ENCODE measurements at places on chromosomes 7 and 10. TPM values are rescaled to one million over a fixed set of nuclear protein-coding genes. Genes with fewer than 3 reads are reported as not detected.

SPDYE5 gene
- not detected for total RNA-seq

LBX1 gene
- total RNA-seq: not detected

UNCX gene
- total RNA-seq: not detected

PTF1A gene
- not detected for total RNA-seq

ADCYAP1R1 gene
- 7.8 TPM for total RNA-seq

ANKRD30A gene
- not detected for total RNA-seq

SCIN gene
- not detected for total RNA-seq

CH25H gene
- 1.7 TPM for total RNA-seq

STOX1 gene
- total RNA-seq: 0.11 TPM

CDK1 gene
- not detected for total RNA-seq

SLC18A3 gene
- total RNA-seq: not detected

- DNase-seq: no peak
These were observed 243.2 kb downstream of the SNX10 start for GRCh38 chr7:26534649-26535482.

DNA sequence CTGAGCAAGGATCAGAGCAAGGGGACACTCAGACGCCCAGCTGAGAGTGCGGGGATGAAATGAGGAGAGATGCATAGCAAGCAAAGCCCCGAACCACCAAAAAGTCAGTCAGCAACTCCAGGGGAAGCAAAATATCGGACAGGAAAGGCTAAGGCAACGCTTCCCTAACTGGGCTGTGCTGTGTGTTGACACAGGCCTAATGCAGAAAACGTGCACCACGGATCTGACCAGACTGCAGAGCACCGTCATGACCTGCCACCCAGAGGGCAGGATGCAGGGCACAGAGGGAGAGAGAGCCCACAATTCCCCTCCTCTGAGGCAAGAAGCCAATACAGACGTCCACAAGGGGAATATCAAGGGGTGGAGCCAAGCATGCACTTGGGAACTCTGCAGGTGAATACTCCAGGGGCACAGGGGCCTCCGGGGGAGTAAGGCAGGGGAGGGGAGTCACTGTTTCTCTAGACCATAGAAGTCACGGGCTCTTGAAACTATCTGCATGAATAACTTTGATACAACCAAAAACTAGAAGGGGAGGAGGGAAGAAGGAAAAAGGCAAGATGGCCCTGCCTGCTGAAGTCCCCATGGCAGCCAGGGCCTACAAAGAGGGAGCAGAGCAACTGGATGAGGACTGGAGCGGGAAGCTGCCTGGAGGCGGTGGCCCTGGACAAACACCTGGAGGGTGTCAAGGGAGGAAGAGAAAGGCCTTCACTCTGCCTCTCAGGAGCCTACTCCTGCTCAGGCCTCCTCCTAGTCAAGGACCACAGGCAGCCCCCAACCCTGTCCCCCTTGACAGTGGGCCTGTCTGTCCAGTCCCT lies 26.2 kb downstream of the GRID1 start:
- DNase-seq: no peak

GRCh38 chr7:112079122-112079521 lies 127.1 kb downstream of the DOCK4 start:
- no peak for DNase-seq

DNA sequence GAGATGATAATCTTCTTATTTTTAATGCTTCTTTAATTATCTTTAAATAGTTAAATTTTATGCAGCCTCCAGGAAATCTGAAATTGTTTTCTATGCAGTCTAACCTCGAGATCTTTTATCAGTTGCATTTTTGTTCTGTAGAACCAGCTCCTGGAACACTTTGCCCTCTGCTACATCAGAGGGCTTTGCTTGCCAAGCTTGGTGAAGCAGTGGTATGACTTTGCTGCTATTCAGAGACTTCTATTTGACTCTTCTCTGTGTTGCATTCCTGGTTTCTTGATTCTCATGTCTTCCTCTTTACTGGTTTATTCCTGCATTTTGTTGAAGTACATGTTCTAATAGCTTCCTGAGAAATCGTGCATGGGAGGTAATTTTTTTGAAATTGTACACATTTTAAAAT lies 163.7 kb upstream of the TMEM229A start:
- DNase-seq: no peak

DNA sequence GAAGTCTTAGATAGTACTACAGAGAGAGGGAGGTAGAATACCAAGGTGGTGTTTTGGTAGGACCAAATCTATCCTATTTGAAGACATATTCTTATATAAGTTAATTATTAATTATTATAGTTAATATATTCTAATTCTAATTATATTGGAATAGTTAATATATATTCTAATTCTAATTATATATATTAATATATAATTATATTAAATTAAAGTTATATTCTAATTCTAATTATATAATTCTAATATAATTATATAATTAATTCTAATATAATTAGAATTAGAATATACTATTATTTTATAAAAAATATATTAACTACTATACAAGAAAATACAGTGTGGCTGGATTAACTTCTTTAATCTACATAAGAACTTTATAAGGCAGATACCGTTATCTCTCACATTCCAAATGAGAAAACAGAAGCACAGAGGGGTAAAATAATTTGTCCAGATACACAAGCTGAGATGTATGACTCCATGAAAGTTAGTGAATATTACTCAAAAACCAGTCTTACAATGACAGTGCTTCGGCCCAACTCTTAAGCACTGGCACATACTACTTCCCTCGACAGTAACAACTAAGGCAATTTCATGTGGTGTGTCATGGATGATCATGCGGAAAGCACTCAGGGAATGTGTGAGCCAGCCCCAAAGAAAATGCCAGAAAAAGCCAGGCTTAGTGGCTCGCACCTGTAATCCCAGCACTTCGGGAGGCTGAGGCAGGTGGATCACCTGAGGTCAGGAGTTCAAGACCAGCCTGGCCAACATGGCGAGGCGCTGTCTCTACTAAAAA lies 42.6 kb downstream of the TYW1B start:
- no peak for DNase-seq

DNA sequence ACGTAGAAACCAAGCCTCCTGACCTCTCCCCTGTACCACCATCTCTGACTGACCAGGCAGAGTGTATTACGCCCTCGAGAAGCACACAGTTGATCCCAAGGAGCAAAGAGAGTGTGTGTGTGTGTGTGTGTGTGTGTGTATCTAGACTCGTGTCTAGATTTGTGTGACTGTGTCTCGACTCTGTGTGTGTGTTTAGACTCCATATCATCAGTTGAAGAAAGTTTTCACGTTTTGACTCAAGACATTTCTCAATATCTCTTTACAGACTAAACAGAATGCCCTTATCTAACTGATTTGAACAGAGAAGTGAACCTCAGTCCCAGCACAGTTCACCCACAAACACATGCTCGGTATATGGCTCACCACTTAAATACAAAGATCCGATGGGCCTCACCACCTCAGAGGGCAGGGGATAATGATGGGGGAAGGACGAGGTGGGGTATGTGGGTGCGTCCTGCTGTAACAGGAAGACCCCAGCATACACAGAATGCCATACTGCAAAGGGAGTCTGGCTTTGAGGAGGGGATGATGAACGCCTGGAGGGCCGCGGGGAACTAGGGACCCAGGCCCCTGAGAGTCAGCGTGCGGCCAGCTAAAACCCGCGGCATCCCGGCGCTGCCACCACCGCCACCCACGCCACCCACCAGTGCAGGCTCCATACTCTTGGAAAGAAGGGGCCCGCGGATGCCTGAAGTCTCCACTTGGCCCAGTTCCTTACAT lies 780 bp downstream of the ALDH18A1 start:
- no peak for DNase-seq

- no peak for DNase-seq
These were observed 677 bp downstream of the TSPAN14 start for GRCh38 chr10:80454513-80455460.

DNA sequence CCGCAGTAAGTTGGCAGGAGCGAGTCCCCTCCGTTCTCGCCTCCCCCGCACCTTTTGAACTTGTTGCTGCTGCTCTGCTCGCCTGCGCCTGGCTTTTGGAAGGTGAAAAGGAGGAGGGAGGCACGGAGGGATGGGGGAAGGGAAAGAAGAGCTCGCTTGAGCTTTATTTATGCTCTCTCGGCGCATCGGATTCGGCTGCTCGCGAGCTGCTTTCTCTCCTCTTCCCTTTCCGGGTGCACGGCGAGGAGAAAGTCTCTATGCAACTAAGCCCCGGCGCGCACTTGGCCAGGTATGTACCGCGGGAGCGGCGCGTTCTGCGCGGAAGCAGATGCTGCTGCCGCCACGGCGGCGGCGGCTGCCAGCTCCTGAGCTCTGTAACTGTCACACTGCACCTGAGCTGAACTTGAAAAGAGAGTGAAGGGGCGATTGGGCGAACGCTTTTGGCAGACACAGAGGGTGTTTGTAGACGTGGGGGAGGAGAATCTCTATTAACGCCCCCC lies 551 bp downstream of the KCND2 start:
- no peak for DNase-seq

DNA sequence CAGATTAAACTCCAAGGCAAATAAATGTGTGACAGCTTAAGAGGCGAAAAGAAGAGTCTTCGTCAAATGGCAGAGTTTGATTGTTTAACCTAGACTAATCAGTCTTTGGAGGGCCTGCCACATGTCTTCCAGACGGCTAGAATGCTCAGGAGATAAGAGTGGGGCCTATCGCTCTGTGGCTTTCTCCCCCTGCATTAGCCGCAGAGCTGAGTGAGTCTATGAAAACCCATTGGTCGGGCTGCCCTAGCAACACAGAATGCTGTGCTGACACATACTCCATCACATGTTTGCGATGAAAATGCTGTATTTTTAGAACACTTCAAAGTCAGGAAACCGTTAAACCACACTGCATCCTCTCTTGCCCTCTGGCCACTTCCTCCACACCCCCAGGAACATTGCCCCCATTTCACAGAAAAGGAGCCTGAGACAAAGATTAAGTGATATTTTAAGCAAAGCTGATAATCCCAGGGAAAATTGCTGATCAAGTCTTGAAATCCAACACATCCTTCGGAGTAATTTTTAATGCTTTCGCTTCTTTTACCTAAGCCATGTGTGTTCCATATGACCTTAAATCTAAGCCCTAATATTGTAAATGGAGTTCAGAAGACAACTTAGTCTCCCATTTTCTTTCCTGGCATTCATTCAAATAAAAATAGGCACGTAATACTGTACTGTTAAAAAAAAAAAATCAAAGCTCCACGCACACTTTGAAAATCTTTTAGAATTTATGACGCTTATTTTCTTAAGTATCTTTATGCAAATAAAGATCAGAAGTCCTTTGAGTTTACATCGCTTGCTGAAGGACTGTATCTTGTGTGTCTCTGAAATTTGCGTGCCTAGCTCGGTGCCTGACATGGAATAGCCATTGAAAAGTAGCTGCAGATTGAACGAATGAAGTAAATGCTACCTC lies 161.2 kb downstream of the CELF2 start:
- peak; percentile 45 for DNase-seq

DNA sequence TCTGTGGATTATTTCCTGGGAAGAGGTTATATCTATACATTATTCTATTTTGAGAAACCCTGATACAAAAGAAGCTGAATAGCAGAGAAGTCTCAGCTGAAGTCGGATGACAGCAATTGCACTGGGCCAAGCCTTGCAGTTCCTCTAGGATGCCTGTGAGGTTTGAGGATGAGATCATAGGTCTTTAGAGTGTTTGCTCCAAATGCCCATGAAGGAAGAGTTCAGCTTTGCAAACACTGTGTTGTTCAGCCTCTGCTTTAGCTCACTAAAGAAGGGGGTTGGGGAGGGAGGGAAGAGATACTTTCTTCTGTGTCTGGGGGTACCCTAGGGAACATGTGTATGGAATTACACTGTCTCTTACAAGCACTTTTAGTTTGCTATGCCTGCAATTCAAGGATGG lies 282.5 kb upstream of the NRP1 start:
- no peak for DNase-seq

- DNase-seq: no peak
These were observed 225.5 kb upstream of the NFE2L3 start for GRCh38 chr7:25926451-25926850.

GRCh38 chr7:158856883-158857668 lies 718 bp downstream of the DYNC2I1 start:
- no peak for DNase-seq

- DNase-seq: no peak
These were observed 33.1 kb upstream of the DOCK1 start for GRCh38 chr10:126872135-126872534.

GRCh38 chr10:22824520-22824919 lies 103.3 kb upstream of the ARMC3 start:
- no peak for DNase-seq

DNA sequence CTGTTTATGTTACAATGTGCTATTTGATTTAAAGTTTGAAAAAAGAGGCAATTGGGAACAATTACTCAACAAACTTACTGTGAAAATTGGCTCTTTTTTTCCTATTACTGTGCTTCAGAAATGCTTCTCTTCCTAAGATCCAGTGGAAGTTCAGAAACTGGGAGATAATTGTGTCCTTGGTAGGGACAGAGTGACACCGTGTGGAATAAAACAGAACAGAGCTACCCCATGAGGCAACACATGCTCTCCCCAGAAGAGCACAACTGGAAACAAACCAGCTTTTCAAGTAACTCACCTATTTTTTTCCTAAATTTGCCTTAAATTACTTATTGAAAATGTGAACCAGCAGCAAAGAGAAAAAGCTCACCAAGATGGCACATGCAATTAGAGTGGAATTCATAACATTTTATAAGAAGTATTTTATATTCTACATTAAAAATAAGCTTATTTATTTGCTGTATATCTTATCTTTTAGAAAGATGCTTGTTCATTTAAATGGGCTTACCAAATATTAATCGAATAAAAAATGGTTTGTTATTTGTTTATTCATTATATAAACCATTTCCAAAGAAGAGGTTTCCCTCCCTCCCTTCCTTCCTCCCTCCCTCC lies 346.1 kb upstream of the ANKRD30A start:
- no peak for DNase-seq

DNA sequence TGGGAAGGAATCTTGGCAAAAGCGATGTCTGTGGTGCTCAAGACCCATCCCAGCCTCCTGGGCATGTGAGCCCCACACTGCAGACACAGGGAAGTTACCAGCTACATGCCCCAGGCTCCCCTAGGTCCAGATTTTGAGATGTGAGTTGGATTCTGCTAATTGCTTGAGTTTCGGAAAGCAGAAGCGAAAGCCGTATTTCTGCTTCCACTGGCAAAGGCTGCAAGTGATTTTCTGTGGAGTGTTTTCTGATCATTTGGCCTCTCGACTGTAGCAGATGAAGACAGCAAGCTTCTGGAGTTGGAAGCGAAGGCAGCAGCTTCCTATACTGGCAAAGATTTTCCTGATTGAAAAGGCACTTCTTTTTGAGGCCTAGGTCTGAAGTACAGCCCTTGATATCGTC lies 29.6 kb downstream of the ANKRD16 start:
- no peak for DNase-seq

GRCh38 chr7:117324960-117325359 lies 2.1 kb upstream of the WNT2 start:
- DNase-seq: no peak
